ENCODE measurements at places on chromosomes 2 and 18. TPM values are rescaled to one million over a fixed set of nuclear protein-coding genes. Genes with fewer than 3 reads are reported as not detected.

The RPRM gene
- total RNA-seq, result not detected

The LHCGR gene
- total RNA-seq, result not detected

The CNNM3 gene
- 16.3 TPM for total RNA-seq

The ZNF385B gene
- total RNA-seq, result not detected

The CNTNAP5 gene
- not detected for total RNA-seq

The SSB gene
- 112 TPM for total RNA-seq

- DNase-seq, result no peak
These were observed 391.2 kb downstream of the PTPRM start for GRCh38 chr18:7958081-7958896.

DNA sequence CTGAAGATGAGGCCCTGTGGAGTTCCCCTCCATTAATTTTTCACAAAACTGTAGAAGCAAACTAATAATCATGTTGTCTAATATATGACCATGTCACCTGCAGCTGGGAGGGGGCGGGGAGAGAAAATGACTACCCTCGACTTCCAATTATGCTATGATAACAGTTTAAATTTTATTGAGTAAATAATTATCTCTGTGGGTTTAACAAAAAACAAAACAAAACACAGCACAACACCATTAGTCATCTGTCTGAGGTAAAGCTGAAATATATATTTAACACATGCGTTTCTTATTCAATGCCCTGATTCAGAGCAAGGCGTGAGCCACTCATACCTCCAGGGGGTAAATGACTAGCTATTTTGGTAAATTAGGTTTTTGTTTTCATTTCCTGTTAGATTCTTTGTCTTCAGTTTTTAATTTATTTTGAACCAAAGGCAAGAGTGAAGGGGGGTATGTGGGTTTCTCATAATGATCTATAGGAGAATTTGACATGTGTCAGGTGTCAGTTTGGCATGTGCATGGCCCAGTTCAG is 77.4 kb upstream of the ZCCHC2 start:
- DNase-seq, result peak; percentile 42

GRCh38 chr2:219783359-219783975 is 156.0 kb downstream of the SLC4A3 start:
- no peak for DNase-seq

- DNase-seq, result no peak
These were observed 489.1 kb upstream of the SMIM21 start for GRCh38 chr18:75916624-75916982.

GRCh38 chr2:208929139-208929864 is 494.5 kb upstream of the MAP2 start:
- DNase-seq, result no peak

GRCh38 chr18:41871229-41872000 is 83.6 kb upstream of the PIK3C3 start:
- no peak for DNase-seq

GRCh38 chr2:222891890-222892289 is 31.1 kb downstream of the ACSL3 start:
- DNase-seq, result no peak

DNA sequence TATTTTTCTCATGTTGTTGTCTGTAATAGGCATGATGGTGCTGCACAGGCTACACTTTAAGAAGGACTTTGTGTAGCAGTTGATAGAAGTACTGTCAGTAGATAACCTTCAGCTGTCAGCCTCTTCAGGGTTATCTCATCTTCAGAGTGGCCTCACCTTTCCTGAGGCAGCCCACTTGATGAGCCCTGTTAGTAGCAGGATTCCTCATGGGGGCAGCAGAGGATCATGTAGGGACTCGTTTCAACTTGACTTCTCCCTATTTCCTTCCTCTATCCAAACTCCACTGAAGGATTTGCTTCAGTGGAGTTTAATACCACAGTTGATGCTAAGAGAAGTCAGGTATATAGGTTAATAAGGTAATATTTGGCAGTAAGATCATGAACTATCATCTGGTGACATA is 530.3 kb upstream of the FSIP2 start:
- DNase-seq, result no peak

GRCh38 chr2:212669761-212670160 is 131.2 kb upstream of the ERBB4 start:
- DNase-seq, result no peak

DNA sequence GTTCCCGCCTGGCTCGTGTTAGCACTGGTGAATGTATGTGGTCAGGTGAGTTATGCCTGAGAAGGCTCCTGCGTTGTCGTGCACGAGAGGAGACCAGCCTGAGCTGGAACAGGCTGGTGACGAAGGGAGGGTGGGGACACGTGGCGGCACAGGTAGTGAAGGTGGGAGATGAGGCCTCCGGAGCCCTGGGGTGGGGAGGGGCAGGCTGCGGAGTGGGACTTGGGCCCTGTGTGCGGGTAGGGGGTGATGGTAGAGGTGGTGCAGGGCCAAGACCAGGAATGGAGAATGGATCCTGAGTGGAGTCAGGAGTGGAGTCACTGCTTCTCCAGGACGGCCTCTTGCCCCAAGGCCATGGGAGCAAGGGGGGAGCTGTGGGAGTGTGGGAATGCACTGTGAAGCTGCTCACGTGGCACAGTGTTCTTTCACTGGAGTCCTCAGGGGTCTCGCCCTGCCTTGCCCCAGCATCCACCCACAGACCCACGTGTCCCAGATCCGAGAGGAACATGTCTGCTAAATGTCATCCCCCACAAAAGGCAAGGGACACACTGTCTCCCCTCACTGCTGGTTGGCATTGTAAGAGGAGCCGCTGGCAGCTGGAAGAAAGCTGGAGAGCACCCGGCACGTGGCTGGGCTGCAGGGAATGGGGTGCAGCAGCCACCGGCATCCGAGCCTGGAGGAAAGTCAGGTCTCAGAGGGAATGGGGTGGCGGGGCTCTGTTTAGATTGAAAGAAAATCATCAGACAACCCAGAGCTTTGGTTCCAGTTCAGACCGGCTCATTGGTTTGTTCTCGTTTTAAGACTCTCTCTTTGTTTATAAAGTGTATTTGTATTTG is 63.7 kb downstream of the CYP26B1 start:
- no peak for DNase-seq

GRCh38 chr2:143957321-143957720 is 562.6 kb downstream of the ZEB2 start:
- DNase-seq, result no peak

DNA sequence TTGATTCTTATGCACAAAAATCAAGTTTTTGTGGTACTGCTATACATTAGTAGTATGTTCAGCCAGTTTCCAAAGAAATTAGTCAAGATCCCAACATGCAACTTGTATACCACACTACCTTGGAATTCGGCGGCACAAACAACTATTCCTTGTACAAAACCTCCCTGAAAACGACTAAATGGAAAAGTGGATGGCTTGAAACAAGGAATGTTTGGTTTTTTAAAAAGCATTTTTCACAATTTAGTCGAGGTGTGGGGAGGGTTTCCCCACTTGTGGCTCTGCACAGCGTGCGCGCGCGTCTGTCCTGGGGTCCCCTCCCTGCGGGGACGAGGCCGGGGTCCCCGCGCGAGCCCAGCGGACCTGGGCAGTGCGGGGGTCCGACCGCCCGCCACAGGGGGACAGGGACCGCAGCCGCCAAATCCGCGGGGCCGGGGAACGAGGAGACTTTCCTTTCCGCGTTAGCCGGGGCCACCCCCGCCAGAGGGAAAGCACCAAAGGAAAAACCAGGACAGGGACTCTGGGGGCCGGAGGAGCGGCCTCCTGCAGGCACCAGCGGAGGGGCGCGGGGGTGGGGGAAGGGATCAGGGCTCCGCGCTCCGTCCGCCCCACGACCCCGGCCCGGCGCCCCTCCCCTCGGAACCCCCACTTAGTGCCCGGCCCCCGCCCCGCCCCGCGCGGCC is 534 bp upstream of the SOCS6 start:
- peak; percentile 18 for DNase-seq

DNA sequence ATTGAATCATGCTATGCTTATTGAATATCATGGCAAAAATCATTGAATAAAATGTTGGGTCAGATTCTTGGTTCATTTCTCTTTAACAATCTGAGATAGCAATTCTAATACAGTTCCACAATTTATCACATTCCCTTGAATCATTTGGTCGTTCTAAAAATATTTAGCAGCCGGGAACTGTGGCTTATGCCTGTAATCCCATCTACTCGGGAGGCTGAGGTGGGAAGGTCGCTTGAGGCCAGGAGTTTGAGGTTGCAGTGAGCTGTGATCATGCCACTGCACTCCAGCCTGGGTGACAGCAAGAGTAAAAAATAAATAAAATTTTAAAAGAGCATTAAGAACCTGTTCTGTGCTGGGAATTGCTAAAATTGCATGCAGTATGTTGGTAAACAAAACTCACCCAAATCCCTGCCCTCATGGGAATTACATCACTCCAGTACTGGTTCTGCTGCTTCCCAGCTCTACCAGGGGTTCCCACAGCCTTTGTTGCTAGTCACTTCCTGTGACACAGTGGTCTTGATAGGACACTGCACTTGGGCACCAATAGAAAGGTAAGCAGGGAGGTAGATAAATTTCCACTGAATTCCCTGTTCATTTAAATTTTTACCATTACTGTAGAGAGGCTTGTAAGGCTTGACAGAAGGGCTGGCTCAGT is 200.4 kb downstream of the CTNNA2 start:
- no peak for DNase-seq

- no peak for DNase-seq
These were observed 36.4 kb downstream of the PTGR3 start for GRCh38 chr18:75172299-75173124.

DNA sequence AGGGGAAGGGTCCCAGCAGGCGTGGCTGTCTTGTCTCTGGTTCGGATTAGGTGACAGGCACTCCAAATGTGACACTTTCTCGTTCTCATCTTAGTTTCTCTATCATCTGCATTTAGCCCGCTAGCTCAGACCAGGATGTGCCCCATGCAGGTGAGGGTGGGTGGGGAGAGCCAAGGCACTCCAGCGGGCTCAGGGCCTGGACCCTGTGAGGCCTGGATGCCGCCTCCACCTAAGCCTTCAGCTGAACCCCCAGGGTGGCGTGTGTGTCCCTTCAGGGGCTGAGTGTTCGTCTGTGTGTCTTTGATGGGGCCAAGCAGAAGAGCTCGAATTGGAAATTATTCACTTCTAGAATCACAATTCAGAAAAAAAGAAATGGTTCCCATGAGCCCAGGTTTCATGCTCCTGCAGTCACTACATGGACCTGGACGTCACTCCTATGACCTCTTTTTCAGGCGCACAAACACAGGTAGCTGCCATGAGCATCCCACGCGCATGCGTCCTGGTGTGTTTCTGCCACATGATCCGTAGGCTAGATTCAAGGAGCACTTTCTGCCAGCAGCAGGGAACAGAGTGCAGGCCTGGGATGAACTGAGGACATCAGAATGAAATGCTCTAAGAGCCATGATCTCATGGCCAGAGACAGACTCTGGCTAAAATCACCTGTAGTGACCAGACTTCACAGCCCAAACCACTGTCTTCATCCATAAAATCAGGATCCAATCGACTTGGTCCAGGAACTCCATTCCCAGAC is 25.8 kb downstream of the CIDEA start:
- no peak for DNase-seq

GRCh38 chr2:221883976-221884375 is 311.9 kb upstream of the EPHA4 start:
- DNase-seq, result no peak

GRCh38 chr2:159677654-159678053 is 34.7 kb upstream of the MARCHF7 start:
- no peak for DNase-seq

DNA sequence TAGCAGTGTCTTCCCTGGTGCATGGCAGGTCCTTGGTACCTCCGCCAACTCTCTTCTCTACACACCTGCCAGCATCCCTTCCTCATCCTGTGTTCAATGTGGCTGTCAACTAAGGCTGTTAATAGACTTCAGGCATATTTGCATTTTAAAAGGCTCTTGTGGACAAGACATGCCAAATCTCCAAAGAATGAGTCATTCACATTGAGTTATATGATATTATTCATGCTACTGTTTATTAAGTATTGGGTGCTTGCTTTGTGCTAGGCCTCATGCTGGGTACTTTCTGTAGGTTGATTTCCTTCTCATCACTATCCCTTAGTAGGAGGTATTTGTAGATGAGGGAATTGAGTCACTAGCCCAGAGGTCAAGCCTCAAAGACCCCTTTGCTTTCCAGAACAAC is 5.2 kb downstream of the MYO1B start:
- no peak for DNase-seq

GRCh38 chr2:50594233-50594632 is 437.7 kb downstream of the NRXN1 start:
- no peak for DNase-seq

DNA sequence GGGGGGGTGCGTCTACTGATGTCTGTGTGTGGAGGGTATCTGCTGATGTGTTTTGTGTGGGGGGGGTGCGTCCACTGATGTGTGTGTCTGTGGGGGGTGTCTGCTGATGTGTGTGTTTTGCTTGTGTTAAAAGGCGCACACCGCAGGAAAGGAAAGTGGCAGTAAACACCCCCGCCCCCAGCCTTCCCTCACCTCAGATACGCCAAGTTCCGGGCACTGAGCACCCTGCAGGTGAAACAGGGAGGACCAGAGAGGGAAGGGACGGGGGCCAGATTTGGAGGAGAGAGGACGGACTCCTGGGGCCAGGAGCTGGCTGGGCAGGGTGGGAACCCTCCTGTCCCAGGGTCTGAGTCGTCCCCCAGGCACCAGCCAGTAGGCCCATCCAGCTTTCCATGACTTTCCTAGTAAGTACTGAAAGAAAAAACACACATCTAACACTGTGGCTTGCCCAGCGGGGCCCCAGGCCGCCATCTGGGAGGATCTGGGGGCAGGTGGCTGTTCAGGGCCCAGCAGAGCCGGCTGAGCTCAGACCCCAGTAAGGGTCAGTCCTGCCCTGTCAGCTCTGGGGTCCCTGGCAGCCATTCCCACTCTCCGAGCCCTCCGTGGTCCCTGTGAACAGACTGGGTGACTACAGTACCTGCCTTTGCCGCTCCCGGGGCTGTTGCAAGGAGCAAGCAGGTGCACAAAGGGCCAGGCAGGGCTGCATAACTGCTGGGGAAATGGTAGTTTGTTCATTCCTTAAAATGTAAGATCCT is 126.9 kb downstream of the NFATC1 start:
- DNase-seq, result peak; percentile 83

DNA sequence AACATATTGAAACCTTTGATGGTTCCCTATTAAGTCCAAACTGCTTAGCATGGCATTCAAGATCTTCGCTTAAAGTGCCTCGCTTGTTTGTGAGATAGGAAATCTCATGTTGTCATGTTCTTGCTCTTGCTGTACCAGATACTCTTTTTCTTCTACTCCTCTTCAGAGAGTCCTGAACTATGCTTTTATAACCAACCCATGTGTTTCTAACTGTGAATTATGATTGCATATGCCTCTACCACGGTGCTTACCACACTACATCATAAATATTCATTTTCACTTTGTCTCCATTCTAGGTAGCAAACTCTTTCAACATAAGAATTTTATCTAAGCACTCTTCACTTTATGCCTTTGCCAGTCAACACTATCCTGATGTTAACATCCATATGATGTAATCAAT is 23.6 kb downstream of the STAT4 start:
- no peak for DNase-seq

- no peak for DNase-seq
These were observed 26.2 kb upstream of the ARHGEF4 start for GRCh38 chr2:130810490-130810889.

GRCh38 chr2:32688541-32688940 is 60.7 kb downstream of the TTC27 start:
- DNase-seq, result no peak

DNA sequence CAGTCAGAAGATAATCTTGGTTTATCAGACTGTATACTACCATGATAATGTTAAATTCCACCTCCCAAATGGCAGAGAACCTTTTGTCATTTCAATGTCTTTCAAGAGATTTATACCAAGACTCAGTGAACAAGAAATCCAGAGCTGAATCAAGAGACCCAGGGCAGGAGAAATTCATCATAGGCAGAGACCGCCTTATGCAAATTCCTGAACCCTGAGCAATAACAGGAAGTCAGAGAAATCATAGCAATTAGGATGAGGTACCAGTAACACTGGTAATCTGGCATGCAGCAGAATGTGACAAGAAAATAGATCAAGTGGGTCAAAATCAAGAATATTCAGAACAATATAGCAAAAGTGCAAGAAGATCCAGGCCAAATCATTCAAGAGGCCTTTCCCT is 412.4 kb upstream of the LRATD1 start:
- no peak for DNase-seq

All from activated CD4-positive, alpha-beta memory T cell treated with anti-CD3 and anti-CD28 coated beads for 36 hours (primary cell).